Effector memory CD8-positive, alpha-beta T cell (primary cell): ENCODE measurements at places on chromosomes 1 and 21.

DNA sequence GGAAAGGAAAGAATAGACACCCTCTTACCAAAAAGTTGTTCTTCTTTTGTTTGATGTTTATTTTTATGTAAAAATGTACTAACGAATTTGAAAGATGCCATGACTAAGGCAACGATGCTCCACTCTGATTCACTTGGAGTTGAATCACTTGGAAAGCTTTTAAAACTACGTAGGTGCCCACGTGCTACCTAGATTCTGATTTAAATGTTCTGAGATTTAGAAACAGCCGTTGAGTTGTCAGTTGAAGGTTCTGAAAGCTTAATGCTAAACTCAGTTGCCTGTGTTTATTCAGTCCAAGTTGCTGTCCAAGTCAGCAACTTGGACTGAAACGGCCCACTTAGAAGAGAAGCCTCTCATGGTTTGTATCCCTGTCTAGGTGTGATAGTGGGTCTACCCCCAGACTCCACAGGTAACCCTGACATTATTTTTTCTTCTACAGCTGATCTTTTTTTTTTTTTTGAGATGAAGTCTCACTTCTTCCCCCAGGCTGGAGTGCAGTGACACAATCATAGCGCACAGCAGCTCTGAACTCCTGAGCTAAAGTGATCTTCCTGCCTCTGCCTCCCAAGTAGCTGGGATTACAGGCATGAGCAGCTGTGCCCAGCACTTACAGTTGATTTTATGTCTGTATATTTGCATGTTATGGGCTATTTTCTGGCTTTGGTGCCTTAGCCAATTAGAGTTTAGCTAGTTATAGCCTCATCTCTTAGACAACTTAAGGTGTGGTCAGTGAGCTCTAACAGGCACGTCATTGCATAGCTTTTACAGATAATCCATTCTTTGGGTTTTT lies 1.4 kb upstream of the VAMP4 start:
- no peak for DNase-seq

DNA sequence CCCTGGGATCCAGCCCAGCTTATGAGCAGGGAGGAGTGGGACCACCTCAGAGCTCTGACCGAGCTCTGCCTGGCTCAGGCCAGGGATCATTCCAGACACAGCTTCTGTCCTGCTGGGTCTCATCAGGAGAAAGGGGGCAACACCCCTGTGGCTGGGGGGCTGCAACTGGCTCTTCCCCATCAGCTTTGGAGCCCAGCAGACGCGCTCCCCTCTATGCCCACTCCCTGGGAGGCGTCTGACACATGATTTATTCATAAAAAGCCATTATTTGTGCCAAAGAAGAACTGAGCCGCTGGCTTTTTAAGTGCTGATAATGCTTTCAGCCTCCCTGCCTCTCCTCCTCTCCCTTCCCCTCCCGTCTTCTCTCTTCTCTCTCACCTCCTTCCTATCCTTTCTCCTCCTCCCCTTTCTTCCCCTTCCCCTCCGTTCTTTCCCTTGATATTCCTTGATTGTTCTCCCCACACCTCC lies 25.0 kb downstream of the FOXO6 start:
- DNase-seq, result no peak

- DNase-seq, result no peak
These were observed 7.0 kb downstream of the COL24A1 start for GRCh38 chr1:86149591-86149990.

GRCh38 chr1:157403203-157403602 lies 149.1 kb downstream of the FCRL5 start:
- DNase-seq, result no peak

- no peak for DNase-seq
These were observed 2.3 kb upstream of the BACH1 start for GRCh38 chr21:29296446-29296845.

- no peak for DNase-seq
These were observed 104.4 kb downstream of the NFIA start for GRCh38 chr1:61186753-61187152.

DNA sequence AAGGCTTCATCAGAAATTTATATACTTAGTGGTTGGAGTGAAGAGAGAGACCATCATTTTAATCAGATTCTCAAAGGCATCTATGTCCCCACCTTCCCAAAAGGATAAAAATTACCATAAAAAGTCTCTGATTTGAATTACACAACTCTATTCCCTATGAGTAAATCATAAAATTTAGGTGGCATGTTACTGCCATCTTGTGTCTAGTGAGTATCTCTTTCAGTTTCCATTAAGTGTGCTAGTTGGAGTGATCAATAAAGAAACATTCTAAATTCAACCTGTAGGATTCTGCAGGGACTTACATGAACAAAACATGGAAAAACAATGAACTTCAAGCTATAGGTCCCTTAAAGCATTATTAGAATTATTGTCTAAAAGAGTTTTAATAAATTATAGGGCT lies 655.4 kb downstream of the LTN1 start:
- DNase-seq, result no peak

DNA sequence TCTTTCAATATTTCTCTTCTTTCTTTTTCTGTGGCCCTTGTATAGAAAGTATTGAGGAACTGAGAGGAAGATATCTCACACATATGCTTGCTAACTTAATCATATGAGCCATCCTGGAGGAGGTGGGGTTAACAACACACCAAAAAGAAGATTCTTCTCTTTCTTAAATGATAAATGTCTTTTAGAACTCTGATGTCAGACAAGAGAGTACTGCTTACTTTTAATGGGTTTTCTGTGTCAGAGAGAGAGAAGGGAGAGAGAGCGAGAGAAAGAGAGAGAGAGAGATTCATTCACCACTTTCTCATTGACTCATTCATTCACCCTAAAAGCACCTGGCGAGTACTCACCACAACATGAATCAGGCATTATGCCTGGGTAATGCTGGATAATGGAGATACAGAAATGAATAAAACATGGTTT lies 250.3 kb upstream of the SGIP1 start:
- no peak for DNase-seq
